ENCODE measurements at places on chromosomes 6 and 20. TPM values are rescaled to one million over a fixed set of nuclear protein-coding genes. Genes with fewer than 3 reads are reported as not detected.

- H3K4me1 ChIP-seq: no peaks in the 10 kb centered on the region
- H3K4me3 ChIP-seq: no peak overlapping the region
- no peak overlapping the region for H3K27ac ChIP-seq
Measured at GRCh38 chr6:88513920-88514319, 347.8 kb upstream of the CNR1 start.

GRCh38 chr6:75283907-75284631 is 523 bp downstream of the TMEM30A start:
- peaks cover 78% of the 10 kb centered on the region for H3K4me1 ChIP-seq
- peak overlapping the region; percentile 92 for H3K27ac ChIP-seq
- H3K4me3 ChIP-seq: peak overlapping the region; percentile 92
- no peaks in the 10 kb centered on the region for H3K27me3 ChIP-seq
- H3K36me3 ChIP-seq: no peaks in the 10 kb centered on the region
- DNase-seq: no peak

GRCh38 chr6:135380793-135381192 is 116.7 kb downstream of the AHI1 start:
- DNase-seq: no peak
- no peak overlapping the region for H3K27ac ChIP-seq
- no peaks in the 10 kb centered on the region for H3K27me3 ChIP-seq
- no peak overlapping the region for H3K4me3 ChIP-seq
- H3K4me1 ChIP-seq: no peaks in the 10 kb centered on the region

DNA sequence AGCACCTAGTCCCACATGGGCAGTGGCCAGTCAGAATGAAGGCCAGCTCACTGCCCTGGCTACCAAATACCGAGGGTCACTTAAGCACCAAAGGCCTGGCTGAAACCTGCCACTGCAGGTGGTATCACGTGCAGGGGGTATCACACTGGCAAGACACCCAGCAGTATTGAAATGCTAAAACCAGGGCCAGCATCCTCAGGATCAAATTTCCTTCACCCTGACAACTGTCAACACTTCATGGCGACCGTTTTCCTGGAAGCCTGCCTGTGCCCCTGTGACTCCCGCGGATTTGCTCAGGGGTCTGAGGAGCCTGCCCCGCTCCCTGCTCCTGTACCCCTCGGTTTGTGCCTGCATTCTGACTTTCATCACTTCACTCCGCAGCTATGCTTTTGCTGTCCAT is 151.1 kb downstream of the TTLL2 start:
- no peak overlapping the region for H3K27ac ChIP-seq
- H3K27me3 ChIP-seq: no peaks in the 10 kb centered on the region
- peaks cover 10% of the 10 kb centered on the region for H3K4me1 ChIP-seq
- H3K36me3 ChIP-seq: no peaks in the 10 kb centered on the region

DNA sequence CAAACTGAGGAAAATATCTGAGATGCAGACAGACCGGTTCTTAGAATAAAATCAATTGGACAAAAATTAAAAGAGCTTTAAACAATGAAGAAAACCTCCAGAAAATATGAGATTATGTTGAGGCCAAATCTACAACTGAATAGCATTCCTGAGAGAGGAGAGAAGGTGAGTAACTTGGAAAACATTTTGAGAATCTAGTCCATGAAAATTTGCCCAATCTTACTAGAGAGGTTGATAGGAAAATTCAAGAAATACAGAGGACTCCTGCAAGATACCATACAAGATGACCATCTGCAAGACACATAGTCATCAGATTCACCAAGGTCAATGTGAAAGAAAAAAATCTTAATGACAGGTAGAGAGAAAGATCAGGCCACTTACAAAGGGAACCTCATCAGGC is 437.7 kb upstream of the ADGRB3 start:
- DNase-seq: no peak
- H3K27ac ChIP-seq: no peak overlapping the region
- no peak overlapping the region for H3K4me3 ChIP-seq
- no peaks in the 10 kb centered on the region for H3K36me3 ChIP-seq
- no peaks in the 10 kb centered on the region for H3K4me1 ChIP-seq
- H3K27me3 ChIP-seq: no peaks in the 10 kb centered on the region

DNA sequence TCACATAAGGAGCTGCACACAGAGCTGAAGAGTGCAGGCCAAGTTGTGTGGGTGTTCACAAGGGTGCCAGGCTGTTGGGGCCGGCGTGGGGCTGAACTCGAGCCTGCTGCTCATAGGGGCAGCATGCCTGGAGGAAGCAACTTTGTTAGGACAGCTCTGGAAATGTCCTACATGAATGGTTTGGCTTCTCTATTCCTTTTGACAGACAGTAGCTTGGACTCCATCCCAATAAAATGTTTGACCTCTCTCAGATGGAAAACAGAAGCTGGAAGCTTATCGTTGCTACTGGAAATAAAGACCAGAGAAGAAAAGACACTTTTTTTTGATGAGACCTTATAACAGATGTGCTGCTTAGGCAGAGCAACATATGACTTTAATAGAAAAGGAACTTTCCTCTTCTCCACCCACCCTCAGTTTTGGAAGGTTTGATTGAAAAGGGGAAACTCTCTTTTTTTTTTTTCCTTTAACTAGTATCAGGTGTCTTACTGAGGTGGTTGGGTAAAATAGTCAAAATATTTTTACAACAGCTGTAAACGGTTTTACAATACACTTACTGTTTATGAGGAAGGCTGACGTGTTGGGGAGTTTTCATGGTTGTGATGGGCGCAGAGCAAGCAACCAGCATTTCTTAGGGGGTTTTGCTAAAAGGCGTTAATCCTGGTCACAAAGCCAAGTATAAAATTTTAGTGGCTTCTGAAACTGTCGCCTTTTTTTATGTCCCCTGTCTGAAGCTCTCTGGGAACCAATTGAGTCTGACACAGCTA is 80.7 kb upstream of the EEF1E1 start:
- H3K4me3 ChIP-seq: no peak overlapping the region
- H3K27ac ChIP-seq: no peak overlapping the region
- no peaks in the 10 kb centered on the region for H3K36me3 ChIP-seq
- H3K27me3 ChIP-seq: no peaks in the 10 kb centered on the region
- H3K4me1 ChIP-seq: no peaks in the 10 kb centered on the region
- DNase-seq: no peak

DNA sequence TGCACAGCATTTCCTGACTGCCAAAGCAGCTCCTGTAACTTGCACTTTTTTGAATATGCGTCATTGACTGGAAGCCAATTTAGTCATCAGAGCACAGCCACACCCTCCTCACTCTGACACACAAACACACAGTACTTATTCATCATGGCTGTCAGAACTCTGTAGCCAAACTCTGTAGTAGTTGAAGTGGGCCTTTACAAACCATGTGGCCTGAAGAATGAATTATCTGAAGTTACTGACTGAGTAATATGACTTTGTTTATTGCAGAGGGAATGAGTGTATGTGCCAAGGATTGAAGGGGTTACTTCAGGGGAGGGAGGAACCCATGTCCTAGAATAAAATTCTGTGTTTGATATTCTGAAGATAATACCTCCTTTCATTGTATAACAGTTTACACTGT is 102.7 kb downstream of the FIG4 start:
- H3K4me3 ChIP-seq: no peak overlapping the region
- peak overlapping the region; percentile 86 for H3K27ac ChIP-seq
- H3K27me3 ChIP-seq: no peaks in the 10 kb centered on the region
- peaks cover 38% of the 10 kb centered on the region for H3K36me3 ChIP-seq
- H3K4me1 ChIP-seq: peaks cover 14% of the 10 kb centered on the region

DNA sequence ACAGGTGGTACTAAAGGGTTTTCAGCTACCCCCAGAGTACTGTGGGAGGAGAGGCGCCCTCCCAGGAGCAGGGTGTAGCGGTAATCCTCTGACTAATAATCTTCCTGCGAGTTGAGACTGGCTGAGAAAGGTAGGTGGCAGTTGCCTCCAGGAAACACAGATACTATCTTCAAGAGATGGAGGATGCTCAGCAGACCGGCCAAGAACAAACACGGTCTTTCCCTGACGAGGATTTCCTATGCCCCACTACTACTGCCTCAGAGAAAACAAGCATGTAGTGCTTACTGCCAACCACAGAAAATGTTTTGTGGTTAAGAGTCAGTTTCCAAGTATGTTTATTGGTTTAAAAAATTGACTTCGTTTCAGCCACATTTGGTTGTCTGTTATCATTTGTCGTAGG is 26.8 kb downstream of the C6orf89 start:
- peaks cover 3% of the 10 kb centered on the region for H3K4me1 ChIP-seq
- no peaks in the 10 kb centered on the region for H3K36me3 ChIP-seq
- H3K4me3 ChIP-seq: no peak overlapping the region
- no peak for DNase-seq
- H3K27ac ChIP-seq: peak overlapping the region; percentile 51

DNA sequence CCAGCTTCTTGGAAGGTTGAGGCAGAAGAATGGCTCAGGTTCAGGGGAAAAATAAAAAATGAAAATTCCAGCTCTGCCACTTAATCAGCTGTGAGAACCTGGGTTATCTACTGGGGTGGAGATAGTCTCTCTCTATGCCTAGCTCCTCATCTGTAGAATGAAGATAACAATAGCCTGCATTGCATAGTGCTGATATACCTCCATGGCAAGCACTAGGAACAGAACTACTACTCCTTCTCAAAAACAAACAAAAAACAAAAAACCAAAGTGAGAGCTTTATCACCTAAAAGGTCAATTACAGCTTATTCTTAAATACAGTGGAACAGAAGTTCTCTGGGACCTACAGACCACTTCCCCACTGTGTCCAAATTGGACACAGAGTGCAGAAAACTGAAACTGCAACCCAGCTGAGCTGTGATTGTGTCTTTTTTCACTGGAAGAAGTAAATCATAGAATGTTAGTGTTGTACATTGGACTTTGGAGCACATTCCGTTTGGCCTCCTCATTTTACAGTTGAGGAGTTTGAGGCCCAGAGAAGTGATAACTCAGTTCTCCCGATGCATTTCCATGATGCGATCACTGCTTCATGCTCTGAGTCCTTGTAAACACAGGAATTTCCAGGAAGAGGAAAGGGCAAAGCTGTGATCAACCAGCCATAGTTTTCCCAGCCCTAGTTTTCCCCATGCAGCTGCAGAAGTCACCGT is 23.3 kb downstream of the MTFR2 start:
- H3K4me1 ChIP-seq: no peaks in the 10 kb centered on the region
- H3K36me3 ChIP-seq: no peaks in the 10 kb centered on the region
- DNase-seq: no peak
- peak overlapping the region; percentile 27 for H3K4me3 ChIP-seq
- H3K27ac ChIP-seq: no peak overlapping the region
- H3K27me3 ChIP-seq: no peaks in the 10 kb centered on the region

GRCh38 chr6:53532061-53532797 is 12.7 kb downstream of the GCLC start:
- no peak overlapping the region for H3K4me3 ChIP-seq
- H3K27ac ChIP-seq: peak overlapping the region; percentile 50
- no peaks in the 10 kb centered on the region for H3K27me3 ChIP-seq
- peaks cover 4% of the 10 kb centered on the region for H3K4me1 ChIP-seq
- no peak for DNase-seq

GRCh38 chr6:87102151-87102621 is 7.3 kb upstream of the CGA start:
- no peak overlapping the region for H3K27ac ChIP-seq
- H3K27me3 ChIP-seq: no peaks in the 10 kb centered on the region
- no peaks in the 10 kb centered on the region for H3K36me3 ChIP-seq
- no peak overlapping the region for H3K4me3 ChIP-seq
- no peak for DNase-seq
- H3K4me1 ChIP-seq: no peaks in the 10 kb centered on the region

DNA sequence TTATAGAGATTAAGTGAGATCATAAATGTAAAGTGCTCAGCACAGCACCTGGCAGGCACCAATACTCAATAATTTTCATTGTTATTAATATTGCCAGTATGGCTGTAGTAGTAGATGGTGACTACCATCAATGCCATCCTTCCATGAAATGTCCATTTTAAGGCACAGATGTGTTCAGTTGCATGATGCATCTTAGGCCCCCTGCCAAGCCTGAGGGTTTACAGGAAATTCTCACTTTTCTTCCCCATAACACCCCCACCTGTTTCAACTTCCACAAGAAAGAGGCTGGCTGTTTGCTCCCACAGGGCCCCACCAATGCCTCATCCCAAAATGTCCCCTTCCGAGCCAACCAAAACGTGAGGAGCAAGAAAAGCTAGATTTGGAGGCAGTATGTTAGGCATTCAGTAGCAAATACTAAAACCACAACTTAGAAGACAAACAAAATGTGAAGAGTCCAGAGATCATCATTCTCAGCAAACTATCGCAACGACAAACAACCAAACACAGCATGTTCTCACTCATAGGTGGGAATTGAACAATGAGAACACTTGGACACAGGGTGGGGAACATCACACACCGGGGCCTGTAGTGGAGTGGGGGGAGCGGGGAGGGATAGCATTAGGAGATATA is 110.6 kb upstream of the NHSL1 start:
- H3K36me3 ChIP-seq: no peaks in the 10 kb centered on the region
- no peak for DNase-seq
- H3K4me1 ChIP-seq: no peaks in the 10 kb centered on the region
- H3K27ac ChIP-seq: no peak overlapping the region
- H3K4me3 ChIP-seq: no peak overlapping the region

- H3K27me3 ChIP-seq: no peaks in the 10 kb centered on the region
- peak overlapping the region; percentile 71 for H3K27ac ChIP-seq
- no peak for DNase-seq
- H3K4me3 ChIP-seq: no peak overlapping the region
- peaks cover 68% of the 10 kb centered on the region for H3K4me1 ChIP-seq
Measured at GRCh38 chr6:52514514-52514913, 62.3 kb downstream of the TRAM2 start.

GRCh38 chr20:53736122-53736756 is 142.6 kb upstream of the ZNF217 start:
- H3K4me3 ChIP-seq: no peak overlapping the region
- H3K36me3 ChIP-seq: no peaks in the 10 kb centered on the region
- H3K27ac ChIP-seq: peak overlapping the region; percentile 77
- H3K27me3 ChIP-seq: no peaks in the 10 kb centered on the region
- peaks cover 30% of the 10 kb centered on the region for H3K4me1 ChIP-seq
- no peak for DNase-seq

- no peaks in the 10 kb centered on the region for H3K27me3 ChIP-seq
- no peak overlapping the region for H3K4me3 ChIP-seq
- H3K36me3 ChIP-seq: no peaks in the 10 kb centered on the region
Measured at GRCh38 chr6:138576313-138576712, 77.0 kb upstream of the NHSL1 start.

GRCh38 chr6:73418081-73418741 is 23.6 kb downstream of the DDX43 start:
- no peak for DNase-seq
- no peak overlapping the region for H3K4me3 ChIP-seq
- no peak overlapping the region for H3K27ac ChIP-seq

DNA sequence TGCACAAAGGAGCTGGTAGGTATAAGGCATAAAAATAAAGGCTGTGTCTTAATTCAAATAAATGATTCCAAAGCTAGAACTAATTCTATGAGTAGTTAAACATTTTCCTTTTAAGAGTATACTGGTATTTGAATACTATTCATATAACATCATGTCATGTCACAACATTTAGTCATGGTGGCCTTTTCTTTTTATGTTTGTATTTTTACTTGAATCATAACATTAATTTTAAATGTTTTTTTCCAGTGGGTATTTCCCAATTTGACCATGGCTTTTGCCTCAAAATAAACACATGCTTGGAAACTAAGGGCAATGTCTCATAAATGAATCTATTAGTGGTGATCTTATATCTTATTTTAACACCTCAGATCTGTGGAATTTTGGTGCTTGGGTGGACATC is 177.1 kb downstream of the CD109 start:
- no peak overlapping the region for H3K4me3 ChIP-seq
- DNase-seq: no peak
- H3K4me1 ChIP-seq: no peaks in the 10 kb centered on the region
- H3K27me3 ChIP-seq: no peaks in the 10 kb centered on the region
- H3K36me3 ChIP-seq: no peaks in the 10 kb centered on the region
- no peak overlapping the region for H3K27ac ChIP-seq

Gene MTFR2
- total RNA-seq: 2.5 TPM

Gene CST2
- not detected for total RNA-seq

Gene GPLD1
- 0.35 TPM for total RNA-seq

Gene SYCP2
- 4.5 TPM for total RNA-seq

Gene RREB1
- 41.7 TPM for total RNA-seq

Gene SOX4
- total RNA-seq: 3.5 TPM

Gene MEP1A
- not detected for total RNA-seq

Gene TPD52L1
- total RNA-seq: 224 TPM

Gene HTR1E
- not detected for total RNA-seq
